Hematopoietic multipotent progenitor cell treated with erythropoietin and hydrocortisone succinate and interleukin-3 and kit ligand, for 17 days (in vitro differentiated cells): ENCODE measurements at places on chromosomes 13 and 19.

DNA sequence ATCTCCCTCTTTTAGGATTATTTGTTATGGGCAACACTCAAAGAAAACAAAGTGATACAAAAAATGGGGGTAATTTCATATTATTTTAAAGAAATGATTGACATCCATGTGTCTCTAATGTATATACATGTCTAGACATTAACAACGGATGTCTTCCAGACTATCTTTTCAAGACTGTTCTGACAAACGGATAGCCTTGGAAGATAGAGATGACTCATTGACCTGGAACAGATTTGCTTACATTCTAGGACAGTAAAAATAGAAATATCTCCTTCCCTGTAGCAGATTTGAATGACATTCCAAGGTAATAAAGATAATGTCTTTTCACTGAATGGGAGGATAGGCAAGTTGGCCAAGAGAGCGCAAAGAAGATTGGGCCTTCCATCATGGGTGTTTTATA lies 26.2 kb upstream of the SLITRK6 start:
- no peak for DNase-seq

- DNase-seq = no peak
Measured at GRCh38 chr13:97567510-97568243, 133.7 kb downstream of the RAP2A start.

GRCh38 chr19:17113127-17113785 lies 37.7 kb downstream of the MYO9B start:
- no peak for DNase-seq

- DNase-seq = peak; percentile 74
Measured at GRCh38 chr19:7970716-7971448, 27.4 kb upstream of the TIMM44 start.

- no peak for DNase-seq
Measured at GRCh38 chr13:40193286-40194223, 472.9 kb downstream of the FOXO1 start.

DNA sequence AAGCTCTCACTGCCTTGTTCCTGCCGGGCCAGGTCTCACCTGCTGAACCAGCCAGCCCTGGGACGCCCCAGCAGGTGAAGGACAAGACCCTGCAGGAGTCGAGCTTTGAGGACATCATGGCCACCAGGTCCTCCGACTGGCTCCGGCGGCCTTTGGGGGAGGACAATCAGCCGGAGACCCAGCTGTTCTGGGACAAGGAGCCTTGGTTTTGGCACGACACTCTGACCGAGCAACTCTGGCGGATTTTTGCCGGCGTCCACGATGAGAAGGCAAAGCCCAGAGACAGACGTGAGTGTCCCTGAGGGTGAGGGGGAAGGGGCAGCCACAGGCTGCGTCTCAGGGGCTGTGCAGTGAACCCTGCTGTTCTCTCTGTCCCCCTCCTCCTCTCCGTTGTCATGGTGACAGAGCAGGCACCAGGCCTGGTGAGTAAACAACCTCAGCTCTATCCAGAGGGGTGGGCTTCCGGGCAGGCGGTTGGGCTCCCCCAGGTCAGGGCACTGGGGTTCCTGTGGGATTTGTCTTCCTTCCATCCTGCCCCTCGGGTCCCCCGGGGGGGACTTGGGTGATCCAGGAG lies 9.7 kb downstream of the TLE6 start:
- DNase-seq = no peak

DNA sequence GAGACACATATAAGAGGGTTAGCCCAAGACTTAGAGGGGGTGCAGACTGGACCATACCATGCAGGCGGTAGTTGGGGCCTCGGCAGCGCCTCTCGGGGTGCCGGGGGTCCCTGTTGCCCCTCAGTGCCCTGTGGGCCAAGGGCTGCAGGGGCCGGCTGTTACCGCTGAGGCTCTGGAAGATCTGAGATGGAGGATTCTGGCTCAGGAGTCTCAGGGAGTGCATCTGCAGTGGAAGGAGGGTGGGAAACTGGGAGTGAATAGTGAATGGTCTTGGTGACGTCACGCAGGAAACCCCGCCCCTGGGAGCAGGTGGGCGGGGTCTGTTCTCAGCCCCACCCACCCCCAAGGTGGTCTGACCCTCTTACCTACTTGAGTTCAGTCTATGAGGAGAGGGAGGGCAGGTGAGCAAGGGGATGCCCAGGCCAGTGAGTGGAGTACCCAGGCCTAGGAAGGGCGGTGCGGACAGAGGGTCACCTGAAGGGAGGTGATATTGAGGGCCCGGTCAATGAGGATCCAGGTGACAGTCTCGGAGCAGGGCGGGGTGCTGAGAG lies 1.7 kb upstream of the DBP start:
- peak; percentile 31 for DNase-seq

DNA sequence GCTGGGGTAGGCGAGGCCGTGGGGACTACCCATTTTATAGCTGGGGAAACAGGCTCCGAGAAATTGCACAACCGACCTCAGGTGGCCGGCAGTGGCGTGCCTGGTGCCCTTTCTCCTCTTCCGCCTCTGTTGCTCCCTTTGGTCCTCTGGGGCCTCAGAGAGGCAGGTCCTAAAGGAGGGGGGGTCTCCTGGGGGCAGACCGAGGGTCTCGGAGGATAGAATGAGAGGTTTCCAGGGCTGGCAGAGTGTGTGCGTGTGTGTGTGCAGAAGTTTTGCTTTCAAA lies 11.3 kb downstream of the STX10 start:
- no peak for DNase-seq

- DNase-seq = no peak
Measured at GRCh38 chr19:8363803-8364771, at the start of gene ANGPTL4. Gene ANGPTL4, plus strand, starts transcription at chr19:8364155. Its CDS starts 167 bp downstream, at chr19:8364322.

- DNase-seq = no peak
Measured at GRCh38 chr13:112392719-112393118, 16.6 kb downstream of the SPACA7 start.

DNA sequence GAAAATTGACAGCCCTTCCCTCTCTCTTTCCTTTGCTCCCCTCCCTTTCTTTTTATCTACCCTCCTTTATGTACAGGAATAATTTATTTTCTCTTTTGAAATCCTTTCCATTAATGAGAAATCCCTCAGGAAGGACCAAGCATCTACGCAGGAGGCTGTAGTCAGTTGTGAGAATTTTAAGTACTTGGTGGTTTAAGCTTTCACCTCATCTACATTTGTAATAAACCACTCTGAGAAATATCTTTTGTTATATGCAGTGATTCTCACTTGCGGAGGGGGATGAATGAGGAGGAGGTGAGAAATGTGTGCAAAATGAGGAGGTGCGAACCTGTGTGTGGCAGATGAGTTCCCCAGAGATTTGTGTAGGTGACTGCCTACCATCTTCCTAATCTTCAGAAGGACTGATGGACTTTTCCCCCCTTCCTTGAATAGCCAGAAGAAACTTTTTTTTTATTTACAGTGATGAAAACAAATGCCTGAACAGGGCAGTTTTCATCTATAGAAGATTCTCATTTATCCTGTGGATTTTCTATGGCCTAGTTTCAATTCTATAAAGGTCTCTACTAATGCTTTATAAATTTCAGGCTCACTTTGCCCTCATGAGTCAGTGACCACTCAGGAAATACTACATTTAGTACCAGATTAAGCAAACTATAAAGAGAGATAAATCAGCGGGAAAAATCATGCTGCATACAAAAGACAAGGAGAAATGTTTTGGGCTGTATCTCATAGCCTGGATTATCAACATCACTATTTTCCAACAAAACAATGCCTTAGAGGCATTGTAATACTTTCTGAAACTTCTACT lies 118.3 kb downstream of the LHFPL6 start:
- DNase-seq = no peak

DNA sequence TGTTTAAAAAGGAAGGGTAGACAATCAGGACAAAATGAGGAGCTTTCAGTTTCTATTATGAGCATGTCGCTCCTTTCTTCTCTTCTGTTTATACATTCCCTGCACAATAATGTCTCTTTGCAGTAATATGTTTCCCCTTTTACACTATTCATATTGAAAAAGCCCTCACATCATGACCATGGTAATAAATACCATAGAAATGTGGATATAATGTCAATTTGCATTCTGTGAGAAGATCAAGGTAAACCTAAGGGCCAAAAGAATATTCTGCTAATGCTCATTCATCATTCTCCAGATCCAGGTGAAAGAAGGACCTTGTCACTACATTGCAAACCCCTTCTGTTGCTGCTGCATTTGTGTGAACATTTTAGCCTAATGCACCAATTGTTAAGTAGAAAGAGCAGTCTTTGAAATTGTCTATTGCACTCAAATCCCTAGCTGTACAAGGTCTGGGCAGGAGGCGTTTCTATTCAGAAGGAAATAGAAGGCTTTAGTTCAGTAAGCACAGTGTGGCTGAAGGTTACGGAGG lies 117.6 kb upstream of the SOX21 start:
- no peak for DNase-seq

DNA sequence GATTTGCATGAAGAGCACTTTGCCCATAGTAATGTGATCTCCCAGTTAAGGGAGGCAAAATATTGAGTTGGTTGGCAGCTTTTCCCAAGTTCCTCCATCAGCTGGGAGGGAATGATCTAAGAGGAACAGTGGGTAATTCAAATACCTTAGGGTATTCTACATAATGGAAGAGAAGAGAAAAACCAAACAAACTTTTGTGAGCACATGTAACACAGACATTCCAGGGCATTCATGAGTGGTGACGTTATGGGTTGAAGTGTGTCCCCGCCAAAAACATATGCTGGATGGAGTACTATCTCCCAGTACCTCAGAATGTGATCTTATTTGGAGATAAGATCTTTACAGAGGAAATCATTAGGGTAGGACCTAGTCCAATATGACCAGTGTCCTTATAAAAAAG lies 220.1 kb downstream of the FOXO1 start:
- DNase-seq = no peak

- peak; percentile 70 for DNase-seq
Measured at GRCh38 chr19:49809160-49809940, 3.7 kb downstream of the FUZ start.

GRCh38 chr19:15379999-15380647 lies 536 bp upstream of the AKAP8 start:
- DNase-seq = no peak

GRCh38 chr13:46134961-46135522 lies 30.2 kb upstream of the CPB2 start:
- DNase-seq = no peak

- DNase-seq = no peak
Measured at GRCh38 chr13:44758630-44759383, 182.7 kb upstream of the TSC22D1 start.

- no peak for DNase-seq
Measured at GRCh38 chr19:1608359-1609102, 3.3 kb upstream of the UQCR11 start.

GRCh38 chr13:35925669-35926068 lies 205.5 kb downstream of the DCLK1 start:
- DNase-seq = no peak

DNA sequence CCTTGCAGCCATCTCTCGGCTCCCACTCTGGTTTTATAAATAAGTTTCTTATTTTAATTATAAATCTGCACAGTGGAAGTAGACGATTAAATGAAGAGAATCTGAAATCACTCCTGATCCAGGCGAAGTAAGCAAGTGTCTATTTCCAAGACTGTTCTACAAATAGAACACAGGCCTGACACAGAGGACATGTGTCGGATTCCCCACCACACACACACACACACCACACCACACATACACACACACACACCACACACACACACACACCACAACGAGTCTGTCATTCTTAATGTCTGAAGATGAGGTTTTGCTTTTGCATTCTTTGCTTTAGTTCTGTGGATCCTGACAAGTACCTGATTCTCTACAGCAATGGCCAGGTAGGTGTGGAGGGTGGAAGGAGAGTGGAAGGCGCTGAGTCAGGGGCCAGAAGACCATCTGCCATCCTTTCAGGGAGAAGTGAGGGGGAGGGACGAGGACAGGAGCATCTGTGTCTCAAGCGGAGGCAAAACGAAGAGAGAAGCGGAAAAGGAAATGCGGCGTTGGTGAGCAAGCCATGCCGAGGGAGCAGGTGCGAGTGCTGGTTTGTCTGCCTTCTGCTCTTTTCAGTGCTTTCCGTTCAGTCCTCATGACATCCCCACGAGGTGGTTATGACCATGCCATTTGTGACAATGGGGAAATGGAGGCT lies 110.2 kb downstream of the TEX26 start:
- no peak for DNase-seq

GRCh38 chr13:18944501-18945068 lies 237.0 kb downstream of the TUBA3C start:
- no peak for DNase-seq

GRCh38 chr19:34171539-34171876 lies 796 bp upstream of the LSM14A start:
- no peak for DNase-seq

DNA sequence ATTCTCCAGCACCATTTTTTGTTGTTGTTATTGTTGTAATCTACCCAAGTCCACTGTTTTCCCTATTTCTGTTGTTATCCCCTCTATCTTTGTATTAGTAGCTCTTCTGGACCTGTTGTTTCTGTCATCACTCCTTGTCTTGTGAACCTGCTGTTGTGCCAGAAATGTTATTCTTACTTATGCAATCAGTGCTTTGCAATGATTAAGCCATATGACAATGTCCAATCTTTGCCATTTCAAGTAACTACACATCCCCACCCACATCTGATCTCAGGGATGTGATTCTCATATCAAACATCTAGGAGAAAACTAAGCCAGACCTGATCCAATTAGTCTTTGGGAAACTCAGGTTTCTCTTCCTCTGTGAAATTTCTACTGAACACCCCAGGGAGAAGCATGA lies 472.6 kb upstream of the KLHL1 start:
- no peak for DNase-seq

GRCh38 chr13:63044589-63045313 lies 1629.1 kb upstream of the PCDH20 start:
- no peak for DNase-seq

GRCh38 chr13:29952245-29952644 lies 101.8 kb upstream of the UBL3 start:
- DNase-seq = no peak

DNA sequence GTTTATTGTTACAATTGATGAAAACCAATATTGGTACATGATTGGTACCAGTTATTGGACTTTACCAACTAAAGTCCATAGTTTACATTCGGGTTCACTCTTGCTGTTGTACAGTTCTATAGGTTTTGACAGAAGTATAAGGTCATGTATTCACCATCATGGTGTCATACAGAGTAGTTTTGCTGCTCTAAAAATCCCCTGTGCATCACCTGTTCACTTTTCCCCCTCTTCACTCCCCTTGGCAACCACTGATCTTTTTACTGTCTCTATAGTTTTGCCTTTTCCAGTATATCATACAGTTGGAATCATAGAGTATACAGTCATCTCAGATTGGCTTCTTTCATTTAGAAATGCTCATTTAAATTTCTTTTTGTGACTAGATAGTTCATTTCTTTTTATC lies 51.2 kb upstream of the MED4 start:
- DNase-seq = no peak

DNA sequence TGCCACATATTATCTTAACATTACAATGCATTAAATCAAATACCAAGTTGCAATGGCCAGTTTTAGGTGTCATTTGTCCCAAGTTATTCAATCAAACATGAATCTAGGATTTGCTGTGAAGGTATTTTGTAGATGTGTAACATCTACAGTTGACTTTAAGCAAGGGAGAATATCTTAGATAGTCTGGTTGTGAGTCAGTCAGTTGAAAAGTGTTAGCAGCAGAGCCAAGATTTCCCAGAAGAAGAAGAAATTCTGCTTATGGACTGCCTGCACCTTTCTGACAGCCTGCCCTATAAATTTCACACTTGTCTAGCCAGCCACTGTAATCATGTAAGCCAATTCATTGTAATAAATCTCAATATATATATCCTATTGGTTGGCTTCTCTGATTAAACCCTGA lies 41.3 kb upstream of the INTS6 start:
- no peak for DNase-seq

- no peak for DNase-seq
Measured at GRCh38 chr13:37667702-37668101, 69.1 kb upstream of the POSTN start.
